ENCODE measurements at places on chromosomes 6 and 20. TPM values are rescaled to one million over a fixed set of nuclear protein-coding genes. Genes with fewer than 3 reads are reported as not detected.

- no peak for DNase-seq
Measured at GRCh38 chr6:119340796-119341487, 8.6 kb downstream of the MAN1A1 start.

The RRBP1 gene
- 82.4 TPM for total RNA-seq

The ARG1 gene
- 0.68 TPM for total RNA-seq

The PSMG4 gene
- 12.2 TPM for total RNA-seq

The FGD2 gene
- 117 TPM for total RNA-seq

DNA sequence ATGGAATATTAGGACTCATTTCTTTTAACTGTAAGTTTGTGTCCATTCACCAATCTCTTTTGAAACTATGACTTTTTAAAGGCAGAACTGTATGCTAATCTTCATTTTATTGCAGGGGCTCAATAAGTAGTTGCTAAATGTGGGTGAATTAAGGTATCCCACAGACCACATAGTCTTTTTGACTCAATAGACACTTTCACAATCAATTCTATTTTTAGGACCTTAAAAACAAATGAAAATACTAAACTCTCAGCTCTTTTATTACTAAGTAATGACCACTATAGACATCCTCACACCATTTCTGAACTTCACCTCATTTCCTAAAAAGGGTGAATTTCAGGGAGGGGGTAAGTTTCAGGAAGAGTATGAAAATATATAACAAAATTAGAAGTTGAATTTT, 106.8 kb upstream of the BEND6 start:
- no peak for DNase-seq

DNA sequence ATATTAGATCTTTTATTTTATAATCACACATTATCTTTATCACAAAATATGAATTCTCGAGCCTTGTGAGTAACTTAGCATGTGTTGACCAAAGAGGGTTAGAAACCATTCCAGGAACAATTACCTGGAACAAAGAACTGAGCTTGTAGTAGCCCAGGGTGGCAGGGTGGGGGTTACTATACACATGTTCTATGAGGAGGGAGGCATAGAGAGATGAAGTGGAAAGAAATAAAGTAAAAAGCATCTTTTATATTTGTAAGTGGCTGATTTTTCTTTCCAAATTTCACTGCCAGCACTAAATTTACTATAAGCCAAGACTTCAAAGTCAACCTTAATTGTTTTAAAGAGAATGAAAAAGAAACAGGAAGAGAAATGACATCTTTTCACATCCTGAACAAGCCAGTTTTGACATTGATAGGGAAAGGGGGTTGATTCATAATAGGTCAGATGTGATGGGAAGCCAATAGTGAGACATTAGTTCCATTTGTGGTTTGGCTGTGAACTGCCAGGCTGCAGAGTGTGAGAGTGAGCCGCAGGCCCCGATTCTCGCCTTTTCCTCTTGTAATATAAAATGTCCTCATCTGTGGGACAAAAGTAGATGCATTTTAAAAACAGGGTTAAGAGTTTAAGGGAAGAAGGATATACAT, 52.7 kb upstream of the MYB start:
- DNase-seq: no peak

DNA sequence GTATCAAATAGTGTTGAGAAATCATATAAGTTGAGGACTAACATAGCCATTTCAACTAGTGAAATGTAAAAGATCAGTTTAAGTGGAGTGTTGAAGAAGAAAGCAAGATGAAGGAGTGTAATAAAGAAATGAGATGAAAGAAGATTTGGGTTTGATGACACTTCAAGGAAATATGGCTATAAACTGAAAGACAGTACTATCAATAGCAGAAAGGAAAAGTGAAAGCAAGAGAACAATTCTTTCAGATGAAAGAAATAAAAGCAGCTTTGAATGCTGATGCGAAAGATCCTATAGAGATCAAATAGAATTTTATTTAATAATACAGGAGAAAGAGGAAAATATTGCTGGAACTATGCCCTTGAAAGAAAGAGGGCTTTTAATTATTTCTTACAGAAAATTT, 92.8 kb upstream of the PRSS16 start:
- no peak for DNase-seq

- DNase-seq: peak; percentile 86
Measured at GRCh38 chr6:43286980-43287716, 10.9 kb upstream of the SLC22A7 start.

GRCh38 chr20:51258582-51259165, 235.8 kb upstream of the KCNG1 start:
- no peak for DNase-seq

DNA sequence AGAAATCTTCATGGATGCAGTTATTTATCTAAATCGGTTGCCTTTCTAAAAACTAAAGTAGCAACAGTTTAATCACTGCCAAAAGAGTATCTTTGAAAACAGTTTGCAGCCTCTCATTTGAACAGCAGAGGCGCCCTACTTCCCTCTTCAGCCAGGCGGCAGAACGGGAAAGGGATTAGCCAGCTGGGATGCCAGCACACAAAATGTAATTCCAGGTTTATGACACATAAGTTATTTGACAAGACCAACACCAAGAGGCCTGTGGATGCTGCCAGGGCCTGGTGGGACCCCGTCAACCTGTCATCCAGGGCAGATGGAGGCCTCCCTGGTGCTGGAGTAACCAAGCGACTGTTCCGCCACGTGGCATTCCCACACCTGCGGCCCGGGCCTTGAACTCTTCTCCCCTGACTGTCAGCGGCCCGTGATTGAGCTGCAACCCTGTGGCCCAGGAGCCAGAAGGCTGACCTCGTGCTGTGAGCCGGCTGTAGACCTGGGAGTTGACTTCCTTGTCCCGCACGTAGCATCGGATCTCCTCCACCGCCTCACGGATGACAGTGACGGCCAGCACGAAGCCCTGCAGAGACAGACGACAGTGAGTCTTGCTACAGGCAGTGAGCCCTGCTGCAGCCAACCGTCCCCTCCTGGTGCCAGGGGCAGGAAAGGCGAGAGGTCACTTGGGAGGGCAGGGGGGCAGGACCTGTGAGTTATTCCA, 55.5 kb downstream of the ATP9A start:
- peak; percentile 55 for DNase-seq

DNA sequence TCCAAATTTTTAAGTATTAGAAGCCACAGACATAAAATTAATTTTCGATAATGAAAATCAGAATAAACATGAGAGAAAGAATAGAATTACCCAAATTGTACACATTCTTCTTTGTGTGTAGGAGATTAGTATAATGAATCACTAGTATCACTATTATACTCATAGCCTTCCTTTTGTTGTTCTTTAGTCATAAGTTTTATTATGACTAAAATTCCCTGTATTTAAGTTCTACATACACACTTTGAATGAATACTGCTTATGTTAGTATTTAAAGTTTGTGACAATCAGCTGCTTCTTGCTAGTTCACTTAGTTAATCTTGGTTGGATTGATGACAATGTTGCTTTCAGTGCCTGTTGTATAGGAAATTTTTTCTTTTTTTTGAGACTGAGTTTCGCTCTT, 72.7 kb downstream of the CCDC170 start:
- DNase-seq: no peak

DNA sequence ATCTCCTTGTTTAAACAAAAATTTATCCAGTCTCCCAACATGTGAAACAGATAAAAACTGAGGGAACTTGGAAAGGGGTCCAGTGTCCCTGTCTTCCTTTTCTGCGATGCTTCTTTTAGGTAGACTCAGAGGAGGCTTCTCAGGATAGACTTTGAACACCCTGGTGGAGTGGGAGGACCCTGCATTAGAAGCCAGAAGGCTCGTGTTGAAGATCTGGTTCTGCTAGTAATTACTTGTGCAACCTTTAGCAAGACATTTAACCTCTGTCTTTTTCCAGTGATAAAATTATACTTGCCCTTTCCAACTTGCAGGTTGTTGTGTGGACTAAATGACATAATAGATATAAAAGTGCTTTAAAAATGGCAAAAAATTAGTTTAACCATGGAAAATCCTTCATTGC, 67.1 kb upstream of the PREP start:
- no peak for DNase-seq

The ULBP2 gene
- not detected for total RNA-seq

The UNC93A gene
- total RNA-seq: not detected

DNA sequence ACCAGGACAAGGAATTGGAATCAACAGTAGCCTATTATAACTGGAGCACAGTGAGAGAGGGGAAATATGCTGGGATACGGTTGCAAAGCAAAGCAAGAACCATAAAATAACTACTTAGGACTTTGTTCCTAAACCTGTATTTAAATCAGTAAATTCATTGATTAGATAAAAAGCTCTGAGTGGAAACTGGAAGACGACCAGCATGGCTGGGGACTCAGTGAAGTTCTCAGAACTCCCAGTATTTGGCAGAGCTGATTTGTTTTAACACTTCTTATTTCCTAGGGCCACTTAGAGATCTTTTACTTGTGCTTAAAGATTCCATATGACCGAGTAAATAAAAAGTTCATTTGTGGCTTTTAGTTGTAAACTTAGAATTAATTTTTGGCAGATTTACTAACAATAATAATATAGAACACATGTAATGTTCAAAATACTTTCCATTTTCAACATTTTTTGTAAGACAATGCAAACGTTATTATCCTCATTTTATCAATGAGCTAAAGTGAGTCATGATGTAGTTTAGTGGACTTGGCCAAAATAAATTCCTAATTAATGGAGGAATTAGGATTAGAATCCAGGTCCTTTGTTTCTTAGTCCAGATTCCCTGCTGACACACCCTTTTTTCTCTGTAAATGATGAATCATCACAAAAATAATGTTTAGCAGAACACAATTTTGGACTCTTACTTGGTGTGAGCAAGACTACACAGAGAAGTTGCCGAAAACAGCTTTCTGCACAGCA, 392.9 kb downstream of the GJA1 start:
- no peak for DNase-seq

- DNase-seq: peak; percentile 45
Measured at GRCh38 chr20:34536798-34537394, 20.7 kb downstream of the DYNLRB1 start.

The OR2B6 gene
- total RNA-seq: 0.22 TPM

The DPPA5 gene
- total RNA-seq: not detected

DNA sequence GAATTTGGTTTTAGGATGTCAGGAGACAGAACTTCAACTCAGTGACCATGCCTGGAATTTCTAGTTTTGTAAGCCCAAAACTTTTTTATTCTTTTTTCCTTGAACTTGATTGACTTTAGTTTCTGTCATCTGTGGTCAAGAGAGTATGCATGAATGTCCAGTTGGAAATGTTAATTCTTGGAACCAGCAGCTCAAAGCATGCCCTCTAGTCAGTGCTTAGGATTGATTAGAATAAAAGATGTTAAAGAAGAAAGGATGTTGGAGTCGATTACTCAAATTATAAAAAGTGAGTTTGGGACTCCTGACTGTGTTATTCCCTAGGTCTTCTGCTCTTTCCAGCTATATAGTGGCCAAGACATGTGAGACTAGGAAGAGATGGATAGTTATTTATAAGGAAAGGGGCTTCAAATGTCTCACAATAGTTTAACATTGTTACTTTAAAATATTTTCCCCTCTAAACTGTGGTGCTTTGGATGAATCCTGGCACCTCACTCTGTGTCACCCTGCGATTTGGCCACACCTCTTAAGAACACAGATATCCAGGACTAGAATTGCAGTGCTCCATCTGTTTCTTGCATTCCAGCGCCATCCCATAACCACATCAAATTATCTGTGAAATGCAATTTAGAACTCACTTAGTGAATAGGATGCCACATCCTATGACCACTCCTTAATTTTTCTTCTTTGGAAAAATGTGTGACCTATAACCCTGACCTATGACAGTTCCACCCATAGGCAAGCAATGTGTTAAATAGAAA, 298.5 kb downstream of the EYA4 start:
- no peak for DNase-seq

All from adrenal gland (tissue), 19 donors.